Tibial artery (tissue), 4 donors: ENCODE measurements at places on chromosomes 5 and 9.

DNA sequence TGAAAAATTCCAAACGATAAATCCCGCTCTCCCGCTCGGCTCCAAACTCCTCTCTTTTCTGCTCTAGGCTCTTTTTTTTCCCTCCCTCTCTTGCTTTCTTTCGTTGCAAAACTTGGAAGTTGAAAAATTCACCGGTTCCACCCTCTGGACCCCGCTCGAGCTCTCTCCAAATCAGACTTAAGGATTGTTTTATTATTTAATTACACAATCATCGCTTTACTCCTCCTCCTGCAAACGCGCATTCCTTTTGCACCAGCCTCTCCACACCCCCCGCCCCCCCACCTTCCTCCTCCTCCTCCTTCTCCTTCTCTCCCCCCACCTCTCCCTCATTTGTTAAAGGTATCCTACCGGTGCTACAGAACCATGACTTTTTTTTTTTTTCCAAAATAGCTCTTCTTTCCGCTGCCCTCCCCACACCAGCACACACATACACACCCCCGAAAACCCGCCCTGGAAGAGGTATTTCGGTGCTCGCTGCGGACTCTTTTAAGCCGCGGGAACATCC lies 535 bp upstream of the NFIB start:
- DNase-seq: peak; percentile 94

GRCh38 chr5:314676-315487 lies 6.6 kb upstream of the AHRR start:
- no peak for DNase-seq

- DNase-seq: no peak
These were observed 19.8 kb upstream of the PTPN3 start for GRCh38 chr9:109517901-109518377.

DNA sequence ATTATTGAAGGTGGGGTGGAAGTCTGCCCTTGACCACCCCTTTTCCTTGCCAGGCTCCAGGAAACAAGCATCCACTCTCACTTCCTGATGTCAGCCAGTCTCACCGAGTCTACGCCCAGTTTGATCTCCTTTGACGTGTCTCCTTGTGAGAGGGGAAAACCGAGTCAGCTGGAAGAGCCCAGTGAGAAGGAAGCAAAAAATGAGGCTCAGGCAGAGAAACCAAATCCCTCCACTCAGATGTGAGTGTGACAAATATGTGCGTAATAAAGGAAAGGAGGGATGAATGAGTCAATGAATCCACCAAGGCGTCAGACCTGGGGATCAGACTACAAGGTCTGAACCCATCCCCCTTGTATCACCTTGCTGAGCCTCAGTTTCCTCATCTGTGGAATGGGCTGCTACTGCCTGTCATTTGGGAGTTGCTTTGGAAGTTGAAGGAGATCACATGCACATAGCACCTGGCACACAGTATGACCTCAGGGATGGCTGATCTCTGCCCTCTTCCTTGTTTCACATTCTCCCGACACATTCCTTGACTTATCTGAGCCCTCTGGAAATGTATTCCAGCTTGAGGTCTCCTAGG lies 61.3 kb upstream of the XPA start:
- no peak for DNase-seq

DNA sequence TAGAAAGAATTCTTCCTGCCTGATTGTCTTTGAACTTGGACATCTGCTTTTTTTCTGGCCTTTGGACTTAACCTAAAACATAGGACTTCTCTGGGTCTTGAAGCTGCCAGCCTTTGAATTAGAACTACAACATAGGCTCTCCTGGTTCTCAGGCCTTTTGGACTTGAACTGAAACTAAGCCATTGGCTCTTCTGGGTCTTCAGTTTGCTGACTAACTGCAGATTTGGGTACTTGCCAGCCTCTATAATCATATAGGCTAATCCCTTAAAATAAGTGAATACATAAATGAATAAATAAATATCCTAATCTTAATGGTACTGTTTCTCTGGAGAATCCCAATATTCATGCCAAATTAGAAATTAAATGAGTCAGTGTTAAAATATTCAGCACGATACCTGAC lies 473.4 kb upstream of the PAPPA start:
- no peak for DNase-seq

DNA sequence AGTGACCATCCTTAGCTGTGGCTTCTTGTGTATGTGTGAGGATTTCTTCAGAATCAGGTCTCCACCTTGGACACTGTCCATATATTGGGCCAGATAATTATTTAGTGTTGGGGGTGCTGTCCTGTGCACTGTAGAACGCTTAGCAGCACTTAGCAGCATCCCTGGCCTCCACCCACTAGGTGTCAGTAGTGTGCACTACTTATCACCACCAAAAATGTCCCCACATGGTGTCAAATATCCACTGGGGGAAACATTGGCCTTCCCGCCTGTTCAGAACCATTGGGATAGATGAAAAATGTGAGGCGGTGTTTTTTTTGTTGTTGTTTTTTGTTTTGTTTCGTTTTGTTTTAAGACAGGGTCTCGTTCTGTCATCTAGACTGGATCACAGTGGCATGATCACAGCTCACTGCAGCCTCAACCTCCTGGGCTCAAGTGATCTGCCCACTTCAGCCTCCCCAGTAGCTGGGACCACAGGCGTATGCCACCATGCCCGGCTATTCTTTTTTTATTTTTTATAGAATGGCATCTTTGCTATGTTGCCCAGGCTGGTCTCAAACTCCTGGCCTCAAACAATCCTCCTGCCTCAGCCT lies 67.7 kb downstream of the TENT4A start:
- DNase-seq: no peak

- no peak for DNase-seq
These were observed 21.2 kb downstream of the OTULIN start for GRCh38 chr5:14685757-14686156.

GRCh38 chr5:35360671-35361070 lies 130.4 kb upstream of the PRLR start:
- no peak for DNase-seq

DNA sequence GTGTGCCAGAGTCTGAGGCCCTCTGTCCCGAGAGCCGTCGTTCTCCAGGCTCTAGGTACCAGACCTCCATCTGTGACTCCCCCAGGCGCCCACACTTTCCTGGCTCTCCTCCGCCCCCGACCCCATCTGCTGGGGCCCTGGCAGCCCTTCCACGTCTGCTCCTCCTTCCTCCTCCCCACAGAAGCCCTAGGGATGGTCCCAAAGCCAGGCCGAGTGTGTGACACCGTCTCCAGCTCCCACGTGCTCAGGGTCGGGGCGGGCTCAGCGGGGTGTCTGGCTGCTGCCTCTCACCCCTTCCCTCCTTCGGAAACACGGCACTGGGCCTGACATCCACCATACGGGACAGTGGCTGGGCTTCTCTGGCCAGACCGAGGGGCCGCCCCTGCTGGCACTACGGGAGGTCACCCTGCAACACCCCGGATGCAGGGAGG lies 20.5 kb upstream of the SLC6A19 start:
- no peak for DNase-seq

DNA sequence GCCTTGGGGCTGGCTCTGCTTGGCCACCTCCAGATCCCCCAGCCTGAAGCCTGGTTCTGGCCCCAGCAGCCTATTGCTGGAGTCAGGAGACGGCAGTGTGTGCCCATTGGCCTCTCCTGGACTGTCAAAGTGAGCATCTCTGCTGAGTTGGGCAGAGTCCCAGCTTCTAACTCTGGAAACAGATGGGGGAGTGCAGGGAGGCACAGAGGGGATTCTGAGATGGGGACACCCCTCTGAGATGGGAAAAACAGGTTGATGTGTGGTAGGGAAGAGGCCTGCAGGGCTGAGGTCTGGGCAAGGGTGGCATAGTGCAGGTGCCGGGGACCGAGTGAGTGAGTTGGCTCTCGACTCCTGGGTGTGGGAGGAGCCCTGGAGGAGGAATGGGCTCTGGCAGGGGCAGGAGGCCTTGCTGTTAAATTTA lies 27.5 kb downstream of the PHF2 start:
- no peak for DNase-seq

GRCh38 chr5:40240111-40240510 lies 439.6 kb upstream of the PTGER4 start:
- no peak for DNase-seq

- peak; percentile 66 for DNase-seq
These were observed 4.5 kb upstream of the CARD19 start for GRCh38 chr9:93091453-93092081.
